ENCODE measurements at places on chromosomes 1 and 21.

GRCh38 chr21:14975136-14975919, 89.5 kb downstream of the NRIP1 start:
- no peak for DNase-seq

- DNase-seq: no peak
These were observed 498.2 kb upstream of the C1orf87 start for GRCh38 chr1:60571811-60572210.

DNA sequence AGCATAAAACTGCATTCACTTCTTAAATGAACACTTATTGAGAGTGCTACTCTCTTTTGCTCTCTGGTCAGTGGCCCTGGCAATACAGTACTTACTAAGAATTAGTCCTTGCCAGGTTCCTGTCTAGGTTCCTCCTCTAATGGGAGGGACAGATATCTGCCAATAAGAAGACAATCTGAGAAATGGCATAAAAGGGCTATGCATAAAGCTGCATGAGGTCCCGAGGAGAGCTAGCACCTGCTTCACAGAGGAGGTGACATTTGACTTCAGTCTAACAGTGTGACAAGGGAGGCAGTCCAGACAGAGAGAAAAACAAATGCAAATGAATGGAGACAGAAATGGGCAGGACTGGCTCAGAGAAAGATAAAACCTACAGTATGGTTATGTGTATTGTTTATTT, 357.1 kb upstream of the SGIP1 start:
- no peak for DNase-seq

- no peak for DNase-seq
These were observed 384.8 kb upstream of the PROX1 start for GRCh38 chr1:213602796-213603486.

- DNase-seq: no peak
These were observed 1.3 kb downstream of the PARK7 start for GRCh38 chr1:7962636-7963377.

DNA sequence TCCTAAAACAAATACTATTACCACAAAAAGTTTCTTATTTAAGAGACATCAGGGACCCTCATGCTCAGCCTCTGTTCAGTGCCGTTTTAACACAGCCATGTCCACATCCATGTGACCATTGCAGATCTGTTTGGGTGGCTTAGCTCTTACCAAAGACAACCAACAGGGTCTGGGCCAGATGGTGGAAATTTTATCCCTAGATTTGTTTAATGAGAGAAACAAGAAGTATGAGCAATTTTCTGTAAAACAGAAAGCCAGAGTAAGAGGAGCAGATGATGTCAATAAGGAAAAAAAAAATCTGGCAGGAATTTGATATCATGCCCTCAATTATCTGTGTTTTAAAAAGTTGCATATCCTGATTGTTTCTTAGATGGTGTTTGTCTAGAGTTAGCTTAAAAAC, 299.9 kb downstream of the TM2D1 start:
- DNase-seq: no peak

DNA sequence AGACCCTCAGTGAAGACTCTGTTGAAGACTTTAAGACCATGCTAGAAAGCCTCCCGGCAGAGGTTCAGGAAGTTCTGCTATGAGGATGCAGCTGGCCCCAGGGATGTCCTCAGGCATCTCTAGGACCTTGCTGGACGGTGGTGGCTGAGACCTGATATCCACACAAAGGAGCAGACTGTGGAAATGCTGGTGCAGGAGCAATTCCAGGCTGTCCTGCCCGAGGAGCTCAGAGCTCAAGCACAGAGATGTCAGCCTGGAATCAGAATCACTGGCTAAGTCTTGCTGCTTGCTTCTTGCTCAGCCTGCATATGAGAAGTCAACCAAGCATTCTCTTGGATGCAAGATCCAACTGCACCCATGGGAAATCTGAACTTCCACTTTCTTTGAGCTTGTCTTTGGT, 22.0 kb upstream of the CDC42 start:
- no peak for DNase-seq

- DNase-seq: no peak
These were observed 79.9 kb downstream of the UCK2 start for GRCh38 chr1:165907256-165907857.

GRCh38 chr1:194042736-194043135, 856.3 kb upstream of the B3GALT2 start:
- DNase-seq: no peak

- DNase-seq: no peak
These were observed 87.9 kb upstream of the CSF3R start for GRCh38 chr1:36570478-36571060.

DNA sequence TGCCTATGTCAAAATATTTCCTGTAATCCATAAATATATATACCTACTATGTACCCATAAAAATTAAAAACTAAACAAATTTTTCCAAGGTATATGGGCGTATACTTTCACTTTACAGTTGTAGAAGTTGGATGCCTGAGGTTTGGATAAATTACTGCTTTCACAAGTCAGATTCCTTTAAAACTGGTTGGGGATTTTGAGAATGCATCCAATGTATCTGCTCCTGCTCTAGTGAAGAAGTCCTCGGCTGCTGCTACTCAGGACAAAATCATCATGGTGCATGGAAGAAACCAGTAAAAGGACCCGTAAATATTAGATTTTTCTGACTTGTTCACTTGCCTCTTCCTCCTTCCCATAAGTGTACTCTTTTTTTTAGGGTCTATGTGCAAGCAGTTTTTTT, 841.1 kb downstream of the USP25 start:
- DNase-seq: no peak

DNA sequence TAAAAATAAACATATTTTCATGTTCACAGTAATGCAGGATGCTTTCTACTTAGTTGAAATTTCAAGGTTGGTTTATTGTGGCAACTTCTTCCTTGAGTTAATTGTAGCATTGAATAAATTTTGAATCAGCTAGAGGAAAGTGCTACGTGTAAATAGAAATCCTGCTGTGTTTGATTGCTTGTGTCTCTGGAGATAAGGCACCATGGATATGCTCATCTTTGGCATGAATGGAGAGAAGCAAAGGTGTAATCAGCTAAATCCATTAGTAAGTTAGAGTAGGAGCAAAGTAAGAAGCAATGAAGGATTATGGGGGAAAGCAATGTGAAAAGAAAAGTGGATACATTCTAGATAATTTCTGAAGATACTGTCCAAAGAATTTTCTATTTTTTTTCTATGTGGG, 331.1 kb downstream of the PTPRC start:
- DNase-seq: no peak

GRCh38 chr1:27144920-27145661, 9.8 kb downstream of the SLC9A1 start:
- no peak for DNase-seq

DNA sequence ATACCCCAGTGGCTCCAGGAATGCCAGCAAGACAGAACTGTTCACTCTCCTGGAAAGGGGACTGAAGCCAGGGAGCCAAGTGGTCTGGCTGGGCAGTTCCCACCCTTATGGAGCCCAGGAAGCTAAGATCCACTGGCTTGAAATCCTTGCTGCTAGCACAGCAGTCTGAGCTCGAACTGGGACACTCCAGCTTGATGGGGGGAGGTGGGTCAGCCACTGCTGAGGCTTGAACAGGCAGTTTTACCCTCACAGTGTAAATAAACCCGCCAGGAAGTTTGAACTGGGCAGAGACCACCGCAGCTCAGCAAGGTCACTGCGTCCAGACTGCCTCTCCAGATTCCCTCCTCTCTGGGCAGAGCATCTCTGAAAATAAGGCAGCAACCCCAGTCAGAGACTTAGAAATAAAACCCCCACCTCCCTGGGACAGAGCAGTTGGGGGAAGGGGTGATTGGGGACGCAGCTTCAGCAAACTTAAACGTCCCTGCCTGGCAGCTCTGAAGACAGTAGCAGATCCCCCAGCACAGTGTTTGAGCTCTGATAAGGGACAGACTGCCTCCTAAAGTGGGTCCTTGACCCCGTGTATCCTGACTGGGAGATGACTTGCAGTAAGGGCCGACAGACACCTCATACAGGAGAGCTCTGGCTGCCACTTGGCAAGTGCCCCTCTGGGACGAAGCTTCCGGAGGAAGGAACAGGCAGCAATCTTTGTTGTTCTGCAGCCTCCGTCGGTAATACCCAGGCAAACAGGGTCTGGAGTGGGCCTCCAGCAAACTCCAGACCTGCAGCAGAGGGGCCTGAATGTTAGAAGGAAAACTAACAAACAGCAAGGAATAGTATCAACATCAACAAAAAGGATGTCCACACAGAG, 568.4 kb downstream of the PLA2G4A start:
- DNase-seq: no peak

- DNase-seq: no peak
These were observed 277.5 kb upstream of the LYPLAL1 start for GRCh38 chr1:218896202-218896601.

DNA sequence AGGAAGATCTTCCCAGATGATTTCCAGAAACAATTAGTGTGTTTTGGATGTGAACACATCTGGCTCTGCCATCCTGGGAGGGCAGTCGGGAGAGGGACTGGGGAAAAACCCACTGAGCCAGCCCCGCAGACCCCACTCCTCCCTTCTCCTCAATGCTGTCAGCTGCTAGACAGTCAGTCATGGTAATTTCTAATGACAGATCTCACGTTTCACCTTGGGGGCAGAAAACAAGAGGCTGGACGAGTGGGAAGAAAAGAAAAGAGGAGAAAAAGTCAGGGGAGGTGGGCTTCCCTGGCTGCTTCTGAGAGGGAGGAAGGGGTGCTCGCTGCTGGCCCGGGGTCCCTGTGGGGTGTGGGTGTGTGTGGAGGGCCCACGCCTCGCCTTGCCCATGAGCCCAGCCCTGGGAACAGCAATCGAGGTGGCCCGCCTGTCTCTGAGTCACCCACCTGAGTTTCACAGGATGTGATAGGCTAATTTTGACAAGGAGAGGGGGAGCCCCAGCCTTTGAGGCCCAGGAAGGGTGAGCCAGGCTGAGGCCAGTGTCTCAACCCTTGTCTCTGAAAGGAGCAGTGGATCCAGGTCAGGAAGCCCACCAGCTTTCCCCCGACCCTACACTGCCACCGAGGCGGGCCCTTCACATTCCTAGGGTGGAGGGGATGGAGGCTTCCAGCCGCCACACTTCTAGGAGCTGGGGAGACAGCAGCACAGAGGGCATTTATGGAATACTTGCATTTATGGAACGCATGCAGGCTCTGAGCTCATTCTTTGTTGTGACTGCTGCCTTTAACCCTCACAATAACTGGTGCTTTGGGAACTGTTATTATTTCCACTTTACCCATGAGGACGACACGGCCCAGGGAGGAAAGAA, 49.1 kb upstream of the IFNLR1 start:
- DNase-seq: no peak

DNA sequence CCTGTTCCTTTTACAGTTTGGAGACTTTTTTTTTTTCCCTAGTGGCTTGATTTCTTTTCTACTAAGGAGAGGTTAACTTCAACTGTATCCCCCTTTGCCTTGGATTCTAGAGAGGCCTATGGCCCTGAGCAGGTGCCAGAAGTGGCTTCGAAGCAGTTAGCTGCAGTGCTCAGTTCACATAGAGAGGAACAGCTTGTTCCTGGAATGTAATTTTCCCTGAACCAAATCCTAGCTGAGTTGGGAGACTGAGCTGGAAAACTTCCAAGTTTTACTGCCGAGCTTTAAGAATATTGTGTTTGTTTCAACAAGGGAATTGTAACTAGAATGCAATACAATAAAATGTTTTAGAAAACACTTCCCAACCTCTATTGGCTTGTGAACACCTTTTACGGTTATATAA, 17.5 kb downstream of the RD3 start:
- no peak for DNase-seq
